Central memory CD8-positive, alpha-beta T cell (primary cell): ENCODE measurements at places on chromosomes 6 and 20.
A peak's percentile ranks its signal among the peaks of the same experiment; 100 is the strongest.

DNA sequence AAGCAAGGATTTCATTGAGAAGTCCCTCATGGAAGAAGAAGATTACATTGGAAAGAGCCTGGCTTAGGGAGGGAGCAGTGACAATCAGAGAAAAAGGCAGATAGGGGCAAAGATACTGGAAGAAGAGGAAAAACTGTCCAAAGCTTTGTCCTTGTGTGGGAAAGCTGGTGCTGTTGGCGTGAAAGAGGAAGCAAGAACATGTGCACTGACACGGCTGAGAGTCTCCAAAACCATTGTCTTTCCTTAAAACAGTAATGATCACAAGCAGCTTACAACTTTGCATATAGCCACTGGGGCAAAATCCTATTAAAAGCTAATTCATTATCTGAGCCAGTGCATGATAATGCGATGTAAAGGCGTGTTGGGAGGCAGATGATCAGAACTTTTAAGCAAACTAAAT lies 85.1 kb upstream of the ESR1 start:
- DNase-seq = no peak

DNA sequence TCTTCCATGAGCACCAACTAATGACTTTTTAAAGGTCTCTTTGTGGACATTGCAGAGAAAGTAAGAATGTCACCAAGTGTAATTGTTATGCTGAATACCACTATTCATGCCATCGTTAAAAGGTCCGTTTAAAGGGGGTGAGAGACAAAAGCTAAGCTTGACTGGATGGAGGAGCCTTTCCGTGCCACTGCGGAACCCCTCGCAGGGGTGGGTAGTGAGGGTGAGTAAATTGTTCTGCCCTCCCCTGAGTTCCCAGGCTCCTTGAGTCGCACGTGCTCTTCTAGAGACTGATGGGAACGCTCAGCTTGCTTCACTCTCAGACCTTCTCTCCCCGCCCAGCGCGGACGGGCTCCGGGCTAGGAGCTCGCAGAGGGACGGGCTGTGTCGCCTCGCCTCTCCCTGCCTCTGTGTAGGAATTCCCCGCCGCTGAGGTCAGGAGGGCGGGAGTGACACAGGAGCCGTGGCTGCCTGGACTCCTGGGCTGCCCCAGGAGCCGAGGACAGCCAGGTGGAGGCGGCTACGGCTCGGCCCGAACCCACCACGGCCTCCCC lies 314.8 kb upstream of the QKI start:
- DNase-seq = no peak

- no peak for DNase-seq
Measured at GRCh38 chr6:51466427-51466826, 621.0 kb downstream of the PKHD1 start.

- no peak for DNase-seq
Measured at GRCh38 chr6:158312672-158313397, 570 bp downstream of the TULP4 start.

- no peak for DNase-seq
Measured at GRCh38 chr6:6105472-6106036, 98.8 kb upstream of the NRN1 start.

DNA sequence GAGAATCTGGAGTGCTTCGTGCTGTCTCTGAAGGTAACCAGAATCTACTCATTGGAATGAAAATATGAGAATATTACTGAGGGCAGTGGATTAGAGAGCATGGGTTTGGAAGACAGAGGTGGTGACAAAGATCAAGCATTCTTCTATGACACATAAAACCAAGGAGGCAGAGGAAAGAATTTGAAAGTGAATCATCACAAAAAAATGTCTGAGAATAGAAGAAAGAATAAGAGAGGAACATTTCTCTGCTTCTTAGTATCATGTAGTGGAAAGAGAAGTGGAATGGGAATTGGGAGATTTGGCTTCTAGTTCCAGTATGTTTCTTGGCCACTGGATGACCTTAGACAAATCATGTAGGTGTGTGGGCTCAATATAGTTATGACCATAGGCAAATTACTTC lies 474.0 kb downstream of the TFAP2B start:
- no peak for DNase-seq

- no peak for DNase-seq
Measured at GRCh38 chr20:13058666-13059389, 50.1 kb downstream of the SPTLC3 start.

- DNase-seq = no peak
Measured at GRCh38 chr20:20083807-20084206, 31.5 kb downstream of the CFAP61 start.

- DNase-seq = no peak
Measured at GRCh38 chr6:2034256-2034655, 211.1 kb downstream of the GMDS start.

DNA sequence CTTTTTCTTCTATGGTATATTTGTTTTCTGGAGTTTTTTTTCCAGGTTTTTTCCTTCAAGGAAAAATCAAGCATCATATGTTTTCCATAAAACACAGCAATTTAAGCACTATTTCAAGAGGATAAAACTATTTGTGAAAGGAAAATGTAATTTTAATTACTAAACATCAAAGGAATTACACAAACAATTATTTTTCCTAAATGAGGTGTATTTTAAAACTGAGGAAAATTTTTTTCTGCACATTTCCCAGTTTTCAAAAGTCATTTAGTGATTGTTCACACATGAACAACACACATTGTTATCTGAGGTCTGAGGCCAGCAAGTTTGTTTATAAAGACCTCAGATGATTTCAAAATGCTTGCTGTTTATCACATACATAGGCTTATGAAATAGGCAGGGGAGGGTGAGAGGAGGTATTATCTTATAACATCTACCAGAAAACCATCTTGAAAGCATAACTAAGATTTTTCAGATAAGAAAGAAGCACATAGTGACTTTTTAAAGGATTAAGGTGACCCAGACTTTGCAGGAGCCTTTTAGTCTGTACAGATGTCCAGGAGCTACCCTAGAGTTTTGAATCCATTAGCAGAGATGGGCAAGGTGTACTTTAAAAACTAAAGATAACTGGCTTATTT lies 381.6 kb downstream of the GJA1 start:
- DNase-seq = no peak

DNA sequence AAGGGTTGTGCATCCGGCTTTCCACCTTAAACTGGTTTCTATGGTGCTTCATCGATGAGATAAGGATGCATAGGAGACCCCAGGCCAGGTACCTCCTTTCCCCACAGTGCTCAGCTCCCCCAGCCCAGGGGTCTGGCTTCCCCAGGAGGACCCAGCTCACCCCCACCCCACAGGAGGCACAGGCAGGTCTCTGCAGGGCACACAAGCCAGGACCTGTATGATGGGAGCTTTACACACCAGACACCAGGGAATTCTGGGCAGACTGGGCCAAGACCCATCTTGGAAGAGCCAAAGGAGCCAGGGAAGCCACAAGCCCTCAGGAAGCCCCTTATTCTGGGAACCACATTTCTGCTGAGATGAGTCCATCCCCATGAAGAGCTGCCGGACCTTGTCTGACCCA lies 29.6 kb downstream of the UBD start:
- no peak for DNase-seq

- no peak for DNase-seq
Measured at GRCh38 chr20:32204205-32205109, 3.1 kb downstream of the PLAGL2 start.

- DNase-seq = no peak
Measured at GRCh38 chr20:61135968-61136367, 116.1 kb upstream of the CDH4 start.

DNA sequence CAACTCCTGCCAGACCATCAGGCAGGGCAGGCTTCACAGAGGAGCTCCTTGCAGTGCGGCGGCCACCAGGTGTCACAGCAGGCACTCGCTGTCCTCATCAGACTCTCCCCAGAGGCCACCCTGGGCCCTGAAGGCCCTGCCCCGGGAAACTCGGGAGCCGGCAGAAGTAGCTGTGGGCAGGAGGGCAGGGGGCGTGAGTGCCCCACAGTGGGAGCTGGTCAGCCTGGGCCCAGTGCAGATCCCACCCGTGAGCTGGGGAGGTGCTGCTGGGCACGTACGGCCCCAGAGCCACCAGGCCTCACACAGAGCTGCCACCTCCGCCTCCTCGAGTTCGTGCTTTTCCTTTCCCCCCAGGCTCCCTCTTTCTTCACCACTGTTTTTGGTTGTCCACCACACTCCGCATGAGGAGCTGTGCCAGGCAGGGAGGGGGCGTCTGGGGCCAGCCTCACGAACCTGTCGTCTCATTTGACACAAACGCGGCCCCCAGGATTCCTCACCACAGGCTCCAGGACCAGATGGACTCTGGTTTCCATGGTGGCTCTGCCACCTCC lies 33.8 kb downstream of the FRMD1 start:
- no peak for DNase-seq

GRCh38 chr6:10968776-10969175 lies 75.3 kb downstream of the ELOVL2 start:
- no peak for DNase-seq

GRCh38 chr6:72622094-72622940 lies 453 bp downstream of the KCNQ5 start:
- DNase-seq = peak; percentile 39

DNA sequence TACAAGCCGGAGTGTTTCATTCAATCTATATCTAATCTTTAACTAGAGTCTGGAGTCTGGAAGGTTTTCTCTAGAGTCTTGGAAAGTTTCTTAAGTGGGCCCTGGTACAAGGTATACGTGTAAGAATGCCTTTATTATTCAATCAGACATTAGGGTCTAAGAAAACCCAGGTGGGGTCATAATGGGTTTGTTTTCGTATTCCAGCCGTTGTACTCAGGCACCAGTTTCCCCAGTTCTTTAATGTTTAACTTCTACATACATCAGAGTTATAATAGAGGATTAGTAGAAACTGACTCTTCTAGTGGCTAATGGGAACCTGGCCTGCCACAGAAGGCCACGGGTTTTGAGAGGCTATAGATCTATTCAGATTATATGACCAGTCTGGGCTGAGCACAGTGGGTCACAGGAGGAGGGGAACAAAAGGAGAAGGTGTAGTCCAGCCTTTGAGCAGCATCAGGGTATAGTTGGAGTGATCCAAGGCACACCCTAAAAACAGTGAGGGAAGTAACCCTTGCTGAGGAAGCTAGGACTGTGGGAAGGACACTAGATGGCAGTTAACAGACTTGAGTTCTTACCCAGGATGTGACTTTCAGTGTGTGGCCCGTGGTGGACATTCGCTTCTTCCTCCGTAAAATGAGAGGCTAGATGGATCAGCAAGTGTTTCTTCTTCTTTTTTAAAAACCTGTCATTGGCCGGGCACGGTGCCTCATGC lies 15.5 kb downstream of the FAM83B start:
- no peak for DNase-seq

DNA sequence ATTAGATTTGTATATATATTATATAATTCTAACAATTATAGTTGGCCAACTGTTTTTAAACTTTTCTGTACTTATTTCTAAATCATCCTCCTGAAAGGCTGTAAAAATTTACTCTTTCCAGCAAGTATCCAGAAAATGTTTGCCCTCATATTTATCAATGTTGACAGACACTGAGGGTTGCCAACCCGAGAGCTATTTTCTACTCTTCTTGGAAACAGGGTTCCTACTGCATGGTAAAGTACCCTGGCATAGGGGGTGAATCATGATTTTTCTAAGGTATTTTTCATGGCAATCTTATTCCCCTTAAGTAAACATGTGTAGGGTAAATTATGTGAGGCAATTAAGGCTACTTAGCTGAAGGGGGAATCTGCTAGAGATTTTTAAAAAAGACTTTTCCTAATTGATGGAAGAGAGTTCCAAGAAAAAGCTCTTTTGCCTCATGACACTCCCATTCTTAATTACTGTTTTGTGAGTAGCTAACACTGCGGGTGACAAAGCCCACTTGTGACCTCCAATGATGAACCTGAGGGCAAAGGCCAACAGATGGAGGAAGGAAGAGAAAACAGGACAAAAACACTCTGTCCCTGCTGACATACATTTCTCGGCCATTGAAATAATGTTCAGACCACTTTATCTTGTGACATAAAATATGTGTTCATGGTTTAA lies 37.9 kb downstream of the GPX5 start:
- no peak for DNase-seq

GRCh38 chr6:218153-219018 lies 73.9 kb upstream of the DUSP22 start:
- DNase-seq = no peak

GRCh38 chr6:158960026-158960425 lies 40.0 kb downstream of the RSPH3 start:
- DNase-seq = no peak

DNA sequence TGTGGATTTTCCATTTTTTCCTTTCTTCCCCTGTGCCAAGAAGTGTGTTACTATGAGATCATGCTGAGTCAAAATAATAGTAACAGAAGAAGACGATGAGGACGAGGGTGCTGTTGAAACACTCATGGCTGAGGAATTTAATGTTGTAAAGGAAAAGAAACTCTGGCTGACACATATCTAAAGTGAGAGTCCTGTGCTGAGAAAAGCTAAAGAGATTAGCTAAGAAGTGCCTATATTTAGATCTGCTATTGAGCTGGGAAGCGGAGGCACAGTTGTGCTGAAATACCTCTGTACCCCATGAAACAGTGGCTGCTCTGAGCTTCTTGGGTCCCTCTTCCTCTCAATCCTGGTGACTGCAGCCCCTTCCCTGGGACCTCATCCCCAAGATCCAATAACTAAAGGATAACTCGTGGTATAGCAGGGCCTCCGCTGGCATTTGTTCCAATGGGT lies 1.1 kb upstream of the SYTL3 start:
- DNase-seq = no peak

DNA sequence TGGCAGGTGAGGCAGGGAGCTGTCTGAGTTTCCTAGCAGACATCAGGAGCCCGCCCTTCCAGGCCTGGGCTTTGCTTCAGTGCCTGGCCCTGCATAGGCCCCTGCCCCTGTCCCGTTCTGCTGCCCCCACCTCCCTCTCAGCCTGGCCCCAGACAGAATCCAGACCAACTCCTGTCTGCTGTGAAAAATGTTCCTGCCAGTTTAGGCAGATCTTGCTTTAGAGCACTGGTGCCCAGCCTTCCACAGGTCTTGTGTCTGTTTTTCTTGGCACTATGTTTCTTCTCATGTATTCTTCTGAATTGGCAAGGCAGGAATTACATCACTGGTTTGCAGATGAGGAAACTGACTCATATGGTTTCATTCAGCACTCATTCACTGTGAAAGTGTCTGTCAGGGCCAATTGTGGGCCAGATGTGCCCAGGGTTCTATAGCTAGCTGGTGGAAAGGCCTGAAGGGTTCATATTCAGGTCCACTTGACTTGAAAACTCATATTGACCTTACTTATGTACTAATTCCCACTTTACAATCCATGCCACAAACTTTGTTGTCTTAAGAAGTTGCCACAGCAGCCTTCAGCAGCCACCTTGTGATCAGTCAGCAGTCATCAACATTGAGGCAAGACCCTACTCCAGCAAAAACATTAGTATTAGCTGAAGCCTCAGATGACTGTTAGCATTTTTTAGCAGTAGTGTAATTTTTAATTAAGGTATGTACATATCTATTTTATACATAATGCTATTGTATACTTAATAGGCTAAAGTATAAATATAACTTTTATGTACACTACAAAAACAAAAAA lies 40.5 kb downstream of the HLA-F start:
- no peak for DNase-seq

GRCh38 chr6:38933426-38933825 lies 115.2 kb upstream of the GLP1R start:
- no peak for DNase-seq

DNA sequence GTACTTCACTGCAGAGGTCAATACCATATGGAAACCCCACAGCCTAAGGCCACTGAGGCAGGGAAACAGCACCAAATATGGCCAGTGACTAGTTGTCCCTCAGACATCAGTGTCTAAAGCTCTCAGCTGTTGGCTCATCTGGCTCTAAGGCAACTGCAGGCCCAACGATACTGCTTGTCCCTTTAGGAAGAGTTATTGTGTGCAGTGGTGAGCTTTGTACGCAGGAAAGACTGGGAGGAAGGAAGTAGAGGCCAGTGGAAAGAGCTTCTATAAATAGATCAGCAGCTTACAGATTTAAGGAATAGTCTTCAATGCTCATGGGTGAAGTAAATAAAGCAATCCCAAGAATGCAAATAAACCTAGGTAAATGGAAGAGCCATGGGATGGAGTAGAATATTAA lies 29.3 kb downstream of the DNAAF9 start:
- no peak for DNase-seq
